SK-N-MC (cell line): ENCODE measurements at places on chromosomes 12 and 14.

DNA sequence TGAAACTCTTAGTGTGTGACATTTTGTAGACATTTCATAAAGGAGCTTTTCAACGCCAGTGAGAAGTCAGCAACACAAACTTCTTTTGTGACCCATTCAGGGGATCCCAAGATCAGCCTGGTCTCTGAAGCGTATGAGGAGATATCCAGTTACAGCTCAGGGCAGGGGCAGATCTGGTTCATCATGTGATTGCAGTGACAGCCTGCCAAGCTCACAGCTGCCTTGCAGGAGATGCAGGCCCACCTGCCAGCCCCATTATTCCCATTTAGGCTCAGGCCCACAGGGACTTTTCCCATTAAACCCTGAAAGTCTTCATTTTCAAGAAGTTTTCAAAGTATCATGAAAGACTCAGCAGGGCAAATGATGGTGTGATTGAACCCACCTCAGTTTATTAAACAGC, 38.3 kb downstream of the SRGAP1 start:
- DNase-seq, result no peak

- DNase-seq, result no peak
Measured at GRCh38 chr12:26162905-26163304, 32.5 kb upstream of the SSPN start.

DNA sequence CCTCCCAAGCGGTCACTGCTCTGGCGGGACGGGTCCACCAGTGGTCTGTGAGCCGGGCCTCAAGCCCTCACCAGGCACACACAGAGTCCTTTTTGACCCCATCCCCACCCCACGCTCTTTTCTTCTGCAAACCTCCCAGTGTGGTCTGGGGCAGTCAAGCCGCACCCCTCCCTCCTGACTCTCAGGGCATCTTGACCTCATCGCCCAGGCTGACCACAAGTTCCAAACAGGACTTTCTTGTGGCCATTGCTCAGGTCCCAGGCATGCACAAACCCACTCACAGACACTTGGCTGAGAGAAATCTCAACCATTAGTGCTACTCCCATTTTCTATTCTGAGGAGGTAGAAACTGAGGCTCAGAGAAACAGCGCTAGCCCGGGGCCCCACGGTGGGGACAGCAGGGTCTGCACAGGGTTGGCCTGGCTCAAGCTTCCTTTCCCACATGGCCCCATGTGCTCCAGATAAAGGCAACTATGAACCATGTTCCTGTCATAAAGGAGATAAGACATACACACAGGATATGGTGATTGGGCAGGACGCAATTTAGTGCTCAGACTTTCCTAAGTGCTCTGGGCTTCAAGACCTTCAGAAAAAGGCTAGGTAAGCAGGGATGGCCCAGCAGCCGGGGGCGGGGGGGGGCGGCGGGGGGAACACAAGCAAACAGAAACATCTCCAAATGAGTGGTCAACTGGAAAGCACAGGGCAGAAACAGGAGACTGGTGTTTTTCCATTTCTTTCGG, 69.6 kb downstream of the ITPK1 start:
- DNase-seq, result no peak

DNA sequence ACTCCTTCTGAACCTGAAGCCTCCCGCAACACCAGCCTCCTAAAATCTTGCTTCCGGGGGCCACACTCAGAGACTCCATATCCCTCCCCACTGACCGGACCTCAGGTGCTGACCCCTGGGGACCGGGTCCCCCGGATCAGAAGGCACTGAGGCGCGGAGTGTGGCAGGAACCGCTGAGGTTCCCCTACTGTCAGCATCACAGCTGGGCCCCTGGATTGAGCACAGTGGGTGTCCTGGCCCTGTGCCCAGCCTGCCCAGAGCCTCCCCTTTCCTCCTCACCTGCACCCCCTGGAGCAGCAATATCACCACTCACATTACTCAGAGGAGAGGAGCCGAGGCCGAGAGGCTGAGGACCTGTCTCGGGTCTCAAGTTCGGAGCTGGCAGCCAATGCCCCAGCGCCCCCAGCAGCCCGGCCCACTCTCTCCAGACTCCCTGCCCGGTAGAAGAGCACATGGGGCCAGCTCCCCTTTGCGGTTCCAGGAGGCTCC, 101.2 kb upstream of the EIF5 start:
- no peak for DNase-seq

- DNase-seq, result no peak
Measured at GRCh38 chr14:74875941-74876913, at the start of gene PROX2. PROX2 (minus strand) TSS chr14:74876145; CDS start chr14:74863834, 12,311 bp downstream.

- no peak for DNase-seq
Measured at GRCh38 chr12:23831739-23832138, 117.7 kb downstream of the SOX5 start.

GRCh38 chr14:99748529-99748928, 44.7 kb upstream of the EML1 start:
- no peak for DNase-seq

DNA sequence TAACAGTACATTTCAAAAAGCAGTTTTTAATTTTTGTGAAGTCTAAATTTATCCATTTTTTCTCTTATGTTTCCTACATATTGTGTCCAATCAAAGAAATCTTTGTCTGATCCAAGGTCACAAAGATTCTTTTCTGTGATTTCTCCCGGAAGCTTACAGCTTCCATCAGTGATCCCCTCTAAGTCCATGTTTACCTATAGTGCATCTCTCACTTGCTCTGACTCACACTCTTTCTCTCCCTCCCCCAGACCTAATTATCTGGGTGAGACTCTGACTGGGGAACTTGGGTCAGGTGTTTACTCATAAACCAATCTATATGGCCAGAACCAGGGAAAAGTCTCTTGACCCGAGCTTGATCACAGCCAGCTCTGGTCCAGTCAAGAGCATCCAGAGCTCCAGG, 224.4 kb downstream of the SPTSSA start:
- DNase-seq, result no peak
